Activated effector memory CD4-positive, alpha-beta T cell treated with Interleukin-2 at 50 U/mL for 16 hours (primary cell): ENCODE measurements at places on chromosomes 12 and 14.

DNA sequence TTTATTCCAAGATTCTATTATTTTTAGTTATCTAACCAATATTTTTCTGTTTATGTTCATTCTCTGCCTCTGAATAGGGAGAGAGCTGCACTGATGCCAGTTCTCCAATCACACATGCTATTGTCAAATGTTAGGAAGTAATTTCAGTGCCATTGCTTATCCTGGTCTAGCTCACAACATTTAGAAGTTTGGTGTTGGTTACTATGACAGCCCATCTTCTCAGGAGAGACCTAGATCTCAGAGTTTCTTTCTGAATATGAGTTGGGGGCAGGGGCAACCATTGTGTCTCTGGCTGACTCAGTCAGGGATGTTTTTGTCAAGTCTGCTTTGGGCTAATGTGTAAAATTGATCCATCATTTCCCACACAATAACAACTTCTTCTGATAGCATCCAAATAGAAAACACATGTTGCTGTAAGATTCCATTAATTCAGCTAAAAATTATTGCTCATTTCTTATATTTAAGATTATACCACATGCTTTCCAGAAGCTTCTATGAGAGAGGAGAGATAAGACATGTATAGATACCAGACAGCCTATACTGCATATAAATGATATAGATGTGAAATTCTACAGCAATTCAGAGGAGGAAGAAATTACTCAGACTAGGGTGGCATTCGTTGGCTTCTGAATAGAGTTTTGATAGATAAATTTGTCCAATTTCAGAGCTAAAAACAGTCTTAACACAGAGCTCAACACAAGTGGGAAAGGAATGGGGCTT lies 64.8 kb downstream of the DACT1 start:
- no peak for DNase-seq

DNA sequence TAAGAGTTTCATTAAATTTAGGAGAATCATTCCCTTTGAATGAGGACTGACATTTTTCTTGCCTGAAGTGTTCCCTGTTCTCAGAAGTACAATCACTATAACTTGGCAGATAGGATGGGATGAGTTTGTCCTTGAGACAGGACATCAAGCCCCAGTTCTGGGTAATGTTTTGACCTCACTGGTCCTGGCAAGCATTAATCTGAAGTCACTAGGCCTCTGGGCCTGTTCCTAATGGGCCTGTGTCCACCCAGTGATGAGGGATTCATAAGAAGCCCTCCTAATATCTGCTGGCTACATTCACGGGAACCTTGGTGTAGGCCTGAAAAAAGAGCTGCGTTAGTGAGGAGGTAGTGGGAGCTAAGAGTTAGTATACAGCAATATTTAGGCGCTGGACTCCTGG lies 37.2 kb downstream of the NINJ2 start:
- no peak for DNase-seq

DNA sequence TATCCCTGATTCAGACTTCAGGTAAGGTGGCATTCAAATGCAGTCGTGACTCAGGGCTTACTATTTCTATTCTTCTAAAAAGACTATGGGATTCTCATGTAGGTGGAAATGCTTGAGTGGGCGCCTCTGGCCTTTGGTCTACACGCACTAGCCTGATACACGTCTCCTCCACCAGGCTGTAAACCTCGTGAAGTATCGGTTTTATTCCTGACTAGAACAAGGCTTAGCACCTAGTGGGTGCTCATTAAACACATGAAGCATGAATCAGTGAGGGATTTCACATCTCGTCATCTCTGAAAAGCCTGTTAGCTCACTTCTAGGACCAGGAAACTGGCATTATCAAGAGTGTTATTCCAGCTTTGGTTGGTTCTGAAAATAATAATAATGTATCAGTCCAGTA lies 17.7 kb upstream of the HNF1A start:
- no peak for DNase-seq

DNA sequence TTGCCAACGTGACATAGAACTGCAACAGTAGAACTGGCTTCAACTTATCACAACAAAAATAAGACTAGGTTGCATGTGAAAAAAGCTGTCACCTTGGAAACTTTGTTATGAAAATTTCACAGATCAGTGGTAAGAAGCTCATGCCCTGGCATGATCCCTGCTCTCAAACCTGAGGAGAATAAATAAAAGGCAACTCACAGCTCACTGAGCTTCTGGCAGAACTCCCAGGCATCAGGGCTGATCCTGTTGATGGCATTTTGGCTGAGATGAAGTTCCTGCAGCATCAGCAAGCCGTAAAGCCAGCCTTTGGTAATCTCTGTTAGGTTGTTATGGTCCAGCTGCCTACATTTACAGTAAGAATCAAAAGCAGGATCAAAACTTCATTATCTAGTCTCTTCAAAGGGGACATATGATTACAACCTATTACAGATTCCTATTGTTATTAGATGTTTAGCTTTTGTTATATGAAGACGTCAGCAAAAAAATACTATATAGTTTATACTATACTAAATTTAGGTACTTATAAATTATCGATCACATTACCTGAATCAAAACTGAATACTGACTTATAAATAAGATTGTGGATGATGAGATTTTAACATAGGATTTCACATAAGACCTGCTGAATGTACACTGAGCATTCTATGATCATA lies 32.0 kb downstream of the LRIG3 start:
- no peak for DNase-seq

- no peak for DNase-seq
Observed at GRCh38 chr14:87041290-87042020, 951.5 kb downstream of the GALC start.

DNA sequence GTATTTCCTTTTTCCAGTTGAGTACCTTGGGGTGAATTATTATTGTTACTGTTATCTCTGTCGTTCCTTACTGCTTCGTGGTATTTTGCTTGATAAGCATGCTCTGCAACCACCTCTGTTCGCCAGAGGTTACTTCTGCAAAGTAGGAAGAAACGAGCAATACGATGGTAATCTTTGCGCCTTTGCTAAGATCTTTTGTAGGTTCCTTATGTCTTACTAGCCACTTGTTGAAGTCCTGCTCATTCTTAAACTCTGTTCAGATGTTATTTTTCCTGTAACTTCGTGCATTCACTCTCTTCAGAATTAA lies 729 bp upstream of the M6PR start:
- no peak for DNase-seq

GRCh38 chr12:113214895-113215400 lies 6.3 kb upstream of the TPCN1 start:
- no peak for DNase-seq

- DNase-seq = no peak
Observed at GRCh38 chr14:23660290-23661226, 24.4 kb downstream of the DHRS2 start.

GRCh38 chr12:102910137-102910536 lies 6.9 kb downstream of the PAH start:
- no peak for DNase-seq
